ENCODE measurements at places on chromosomes 13 and 19.

GRCh38 chr13:89097994-89098393, 1426.8 kb downstream of the SLITRK5 start:
- no peak for DNase-seq

DNA sequence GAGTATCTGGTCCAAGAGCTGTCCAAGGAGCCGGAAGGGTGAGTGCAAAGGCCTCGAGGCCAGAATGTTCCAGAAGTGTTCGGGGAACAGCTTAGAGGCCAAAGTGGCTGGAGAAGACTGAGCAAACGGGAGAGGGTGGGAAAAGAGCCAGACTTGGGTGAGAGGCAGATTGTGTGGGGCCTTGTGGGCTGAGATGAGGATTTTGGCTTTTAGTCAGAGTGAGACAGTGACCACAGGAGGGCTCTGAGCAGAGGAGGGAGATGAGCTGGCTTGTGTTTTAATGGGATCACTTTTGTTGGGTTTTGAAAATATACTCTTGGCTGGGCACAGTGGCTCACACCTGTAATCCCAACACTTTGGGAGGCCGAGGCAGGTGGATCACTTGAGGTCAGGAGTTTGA, 5.6 kb downstream of the NANOS2 start:
- DNase-seq = no peak

GRCh38 chr19:35417713-35418534, 30.1 kb upstream of the FFAR2 start:
- DNase-seq = no peak

- DNase-seq = no peak
Measured at GRCh38 chr13:111411151-111411858, 90.9 kb downstream of the TEX29 start.

GRCh38 chr13:112071723-112072533, 5.0 kb downstream of the SOX1 start:
- DNase-seq = no peak

- no peak for DNase-seq
Measured at GRCh38 chr19:14473073-14473977, 1.8 kb downstream of the PTGER1 start.

Measured in stimulated activated CD8-positive, alpha-beta memory T cell treated with anti-CD3 and anti-CD28 coated beads, Interleukin-4, amount 100 ng/mL, for 1 hour (primary cell).